Glutamatergic neuron (in vitro differentiated cells): ENCODE measurements at places on chromosomes 11 and 22. TPM values are rescaled to one million over a fixed set of nuclear protein-coding genes. Genes with fewer than 3 reads are reported as not detected.

Gene TRIM48
- not detected for total RNA-seq

Gene SLC22A6
- not detected for total RNA-seq

- no peak for DNase-seq
These were observed 10.1 kb downstream of the TSSC4 start for GRCh38 chr11:2410616-2411015.

DNA sequence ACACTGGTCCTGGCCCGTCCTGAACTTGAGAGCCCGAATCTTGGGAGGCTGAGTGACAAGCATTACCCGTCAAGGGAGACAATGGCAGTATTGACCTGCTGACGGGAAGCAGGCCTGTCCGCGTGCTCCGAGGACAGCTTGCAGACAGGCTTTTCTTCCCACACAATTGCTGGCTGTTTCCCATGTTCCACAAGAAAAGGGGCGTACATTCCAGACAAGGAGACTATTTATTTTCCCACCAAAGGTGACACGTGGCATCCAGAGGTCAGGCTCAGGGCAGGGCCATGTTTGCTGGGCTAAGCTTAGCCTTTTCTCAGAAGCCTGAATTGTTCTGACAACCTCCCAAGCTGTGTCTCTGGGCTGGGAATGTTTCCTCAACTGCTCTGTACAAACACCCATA is 86.9 kb upstream of the SPON1 start:
- no peak for DNase-seq

DNA sequence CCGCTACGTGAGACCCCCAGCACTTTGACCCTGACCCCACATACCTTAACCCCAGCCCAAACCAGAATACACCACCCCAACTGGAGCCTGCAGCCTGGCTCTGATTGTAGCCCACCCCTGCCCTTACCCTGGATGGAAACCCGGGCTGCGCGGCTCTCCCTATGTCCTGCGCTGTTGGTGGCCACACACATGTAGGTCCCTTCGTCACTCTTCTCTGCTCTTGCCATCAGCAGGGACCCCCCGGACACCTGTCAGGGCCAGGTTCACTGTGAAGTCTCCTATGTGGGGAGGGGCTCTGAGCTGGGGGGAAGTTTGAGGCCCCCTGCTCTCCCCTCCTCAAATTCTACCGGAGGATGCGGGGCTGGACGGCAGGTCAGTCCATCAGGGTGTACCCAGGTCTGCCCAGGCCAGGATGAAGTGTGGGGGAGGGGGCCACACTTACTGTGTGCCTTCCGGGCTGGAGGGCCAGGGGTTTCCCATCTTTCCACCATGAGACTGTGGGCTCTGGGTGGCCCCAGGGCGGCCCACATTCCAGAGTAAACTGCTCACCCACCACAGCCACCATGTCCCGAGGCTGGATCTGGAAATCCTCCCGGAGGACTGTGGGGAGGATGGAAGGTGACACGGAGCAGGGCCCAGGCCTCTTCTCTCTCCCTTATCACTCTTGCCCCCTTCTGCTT is 1.5 kb downstream of the ROBO4 start:
- DNase-seq: no peak

- DNase-seq: no peak
These were observed 154.5 kb downstream of the OR4C45 start for GRCh38 chr11:50187220-50187619.

DNA sequence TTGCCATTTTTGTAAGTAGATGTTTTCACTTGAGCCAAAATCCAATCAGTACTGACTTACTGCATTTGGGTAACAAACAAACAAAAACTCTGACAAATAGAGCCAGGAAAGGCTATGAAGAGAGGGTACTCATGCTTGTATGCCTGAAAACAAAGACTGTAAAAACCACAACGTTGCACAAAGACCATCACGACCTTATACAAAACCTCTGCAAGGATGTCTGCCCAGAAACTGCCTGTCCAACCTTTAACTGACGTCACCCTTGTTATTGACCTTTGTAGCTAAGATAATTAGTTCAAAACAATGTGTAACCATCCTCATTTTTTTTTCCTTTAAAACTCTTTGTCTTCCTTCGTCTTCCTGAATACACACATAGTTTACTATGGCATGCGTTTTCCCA is 804 bp upstream of the CREBZF start:
- DNase-seq: no peak

GRCh38 chr11:2466869-2467694 is 22.3 kb downstream of the KCNQ1 start:
- DNase-seq: no peak

- DNase-seq: no peak
These were observed 340.4 kb downstream of the ETS1 start for GRCh38 chr11:128246810-128247594.

- no peak for DNase-seq
These were observed 400.3 kb downstream of the MIAT start for GRCh38 chr22:27057717-27058116.

DNA sequence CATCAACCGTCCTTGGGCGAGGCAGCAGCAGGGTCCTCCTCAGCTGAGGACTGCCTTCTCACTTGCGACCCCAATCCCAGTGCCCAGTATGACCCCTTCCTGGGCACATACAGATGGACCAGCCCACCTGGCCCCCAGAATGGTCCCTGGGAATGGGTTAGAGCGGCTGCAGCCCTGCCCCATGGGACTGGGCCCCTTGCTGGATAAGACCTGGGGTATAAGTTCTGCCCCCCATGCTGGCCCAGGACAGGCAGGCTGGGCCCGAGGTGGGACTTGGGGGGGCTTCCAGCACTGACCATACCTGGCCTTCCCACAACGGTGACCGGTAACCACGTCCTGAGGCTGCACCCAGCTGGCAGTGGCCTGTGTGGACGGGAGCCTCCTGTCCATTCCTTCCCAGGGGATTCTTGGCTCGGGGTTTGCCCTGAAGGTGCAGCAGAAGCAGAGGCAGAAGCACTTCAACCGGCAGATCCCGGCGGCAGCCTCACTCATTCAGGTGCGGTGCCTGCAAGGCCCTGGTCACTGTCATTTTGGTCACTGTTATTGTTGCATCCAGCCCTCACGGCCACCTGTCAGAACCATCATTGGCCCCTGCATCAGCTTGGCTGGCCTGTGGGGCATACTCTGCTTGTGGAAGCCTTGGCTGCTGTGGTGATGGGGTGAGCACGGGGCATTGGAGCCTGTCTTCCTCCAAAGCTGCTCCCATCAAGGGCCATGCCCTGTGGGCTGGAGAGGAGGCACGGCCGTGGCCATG is 114.8 kb downstream of the KCNQ1OT1 start:
- DNase-seq: peak; percentile 15

DNA sequence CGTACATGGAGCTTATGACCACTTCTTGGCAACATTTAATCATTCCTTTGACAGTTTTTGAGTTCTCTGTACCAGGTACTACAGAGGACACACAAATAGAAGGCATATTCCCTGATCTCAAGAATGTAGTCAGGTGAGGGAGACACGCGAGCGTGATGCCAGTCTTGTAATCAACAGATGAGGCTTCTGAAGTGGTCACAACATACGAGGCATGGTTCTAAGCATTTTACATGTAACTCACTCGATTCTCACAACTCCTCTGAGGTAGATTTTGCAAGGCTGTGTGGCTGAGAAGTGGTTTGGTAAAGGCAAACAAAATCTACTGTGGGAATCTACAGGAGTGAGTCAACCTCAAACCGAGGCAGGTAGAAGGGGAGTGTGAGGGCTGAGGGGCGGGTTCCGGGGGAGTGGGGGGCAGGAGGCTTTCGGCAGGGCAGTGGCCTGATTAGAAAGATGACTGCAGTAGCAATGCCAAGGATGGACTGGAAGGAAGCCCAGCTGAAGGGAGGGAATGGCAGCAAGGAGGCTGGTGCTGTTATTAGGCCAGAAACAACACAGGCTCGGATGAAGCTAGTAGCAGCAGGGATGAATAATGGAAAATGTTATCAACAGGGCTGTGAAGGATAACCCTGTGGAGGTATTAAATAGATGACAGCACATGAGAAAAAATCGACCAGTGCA is 63.8 kb downstream of the ST14 start:
- no peak for DNase-seq

- DNase-seq: no peak
These were observed 4.8 kb downstream of the SLC35C1 start for GRCh38 chr11:45809456-45810395.

GRCh38 chr22:32603651-32604540 is 129.3 kb downstream of the FBXO7 start:
- DNase-seq: no peak

GRCh38 chr11:9972989-9973388 is 309.1 kb downstream of the SWAP70 start:
- DNase-seq: no peak
